Activated CD8-positive, alpha-beta memory T cell treated with anti-CD3 and anti-CD28 coated beads, Interleukin-2, amount 50 U/mL, for 48 hours (primary cell): ENCODE measurements at places on chromosomes 1 and 21.

DNA sequence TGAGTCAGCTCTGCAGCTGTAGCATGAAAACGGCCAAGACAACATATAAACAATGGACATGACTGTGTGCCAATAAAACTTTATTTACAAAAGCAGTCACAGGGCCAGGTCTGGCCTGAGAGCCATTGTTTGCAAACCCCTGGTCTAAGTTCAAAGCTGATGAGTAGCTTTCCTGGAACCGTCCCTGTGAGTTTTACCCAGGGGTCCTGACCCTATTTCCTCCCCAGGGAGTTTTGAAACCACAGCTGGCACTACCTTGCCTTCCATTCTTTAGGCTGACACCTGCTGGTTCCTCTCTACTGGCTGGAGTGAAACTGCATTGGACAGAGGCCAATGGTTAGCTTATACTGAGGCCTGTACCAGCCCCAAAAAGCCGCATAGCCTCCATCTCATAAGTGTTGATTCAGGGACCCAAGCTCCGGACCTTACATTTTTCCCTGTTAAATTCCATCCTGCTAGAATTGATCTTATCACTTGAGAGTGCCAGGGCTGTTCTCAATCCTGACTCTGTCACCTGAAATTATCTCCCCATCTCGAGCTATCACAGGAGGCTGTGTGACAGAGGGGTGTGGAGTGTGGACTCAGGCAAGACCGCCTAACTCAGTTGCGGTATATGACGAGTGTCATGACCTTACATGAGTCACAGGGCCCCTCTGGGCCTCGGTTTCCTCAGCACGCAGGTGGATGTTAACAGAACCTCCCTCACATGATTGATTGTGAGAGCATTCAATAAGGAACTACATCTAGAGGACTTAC lies 343.6 kb downstream of the NPHP4 start:
- peak; percentile 28 for DNase-seq

- no peak for DNase-seq
Observed at GRCh38 chr1:209106861-209107260, 476.7 kb upstream of the CAMK1G start.

GRCh38 chr1:182752077-182752988 lies 37.2 kb upstream of the NPL start:
- DNase-seq = no peak

GRCh38 chr1:236733653-236734052 lies 47.4 kb downstream of the ACTN2 start:
- no peak for DNase-seq

- DNase-seq = no peak
Observed at GRCh38 chr1:107926436-107927080, 38.4 kb downstream of the VAV3 start.

DNA sequence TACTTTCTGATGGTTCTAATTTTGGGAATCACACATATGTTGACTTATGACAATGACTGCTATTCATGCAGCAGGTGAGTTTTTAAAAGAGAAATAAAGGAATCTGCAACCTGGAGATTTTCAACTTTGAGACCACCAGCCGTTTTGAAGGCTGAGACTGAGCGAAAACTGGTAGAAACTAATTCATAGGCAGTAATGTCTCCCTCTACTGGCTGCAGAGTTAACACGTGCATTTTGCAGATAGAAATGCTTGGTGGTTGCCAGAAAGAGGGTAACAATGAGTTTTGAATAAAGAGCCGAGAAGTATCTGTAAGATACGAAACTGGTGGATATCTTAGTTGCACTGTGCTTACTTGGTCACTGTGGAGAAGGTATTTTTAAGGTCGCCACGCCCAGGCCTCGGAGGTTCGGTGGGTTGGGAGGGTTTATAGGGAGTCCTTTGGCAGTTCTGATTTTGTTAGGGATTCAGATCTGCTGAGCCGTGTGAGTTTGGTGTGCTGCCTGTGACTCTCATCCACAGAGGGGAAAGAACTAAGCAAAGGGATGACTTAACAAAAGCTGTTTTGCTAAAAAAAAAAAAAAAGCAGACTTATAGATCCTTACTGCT lies 83.0 kb downstream of the RYR2 start:
- DNase-seq = no peak

DNA sequence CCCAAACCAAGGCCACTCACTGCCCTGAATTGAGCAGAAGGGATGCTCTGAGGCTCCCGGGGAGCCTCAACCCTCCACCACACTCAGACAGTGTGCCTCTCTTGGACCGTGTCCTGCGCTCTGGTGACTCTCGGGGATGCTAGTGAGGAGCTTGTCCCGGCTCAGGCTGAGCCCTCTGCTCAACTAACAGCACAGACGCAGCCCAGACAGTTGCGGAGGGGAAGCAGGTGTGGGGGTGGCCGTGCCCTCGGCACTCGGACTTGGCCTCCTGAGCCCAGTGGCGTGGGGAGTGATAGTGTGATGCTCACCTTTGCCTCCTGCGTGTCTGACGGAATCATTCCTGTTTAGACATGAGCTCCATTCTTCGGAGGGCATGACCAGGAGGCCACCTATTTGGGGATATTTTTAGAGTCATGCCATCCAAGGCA lies 15.4 kb upstream of the SLC19A1 start:
- DNase-seq = no peak

DNA sequence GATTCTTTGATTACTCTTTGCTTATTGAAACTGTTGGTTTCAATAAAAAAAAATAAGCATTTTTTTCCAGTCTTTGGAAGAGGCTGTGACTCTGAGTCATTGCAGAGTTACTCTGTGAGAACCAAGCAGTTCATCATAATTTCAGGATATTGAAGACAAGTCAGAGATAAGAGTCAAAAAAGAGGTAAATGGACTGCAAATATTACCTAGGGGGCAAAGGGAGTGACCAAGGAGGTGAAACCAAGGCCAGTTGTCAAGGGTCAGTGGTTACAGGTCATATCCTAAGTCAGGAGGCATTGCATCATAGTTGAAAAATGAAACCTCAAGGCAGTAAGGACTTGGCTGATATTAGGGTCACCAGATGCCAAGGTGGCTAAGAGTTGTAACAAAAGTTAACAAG lies 597.1 kb upstream of the USP24 start:
- DNase-seq = no peak

DNA sequence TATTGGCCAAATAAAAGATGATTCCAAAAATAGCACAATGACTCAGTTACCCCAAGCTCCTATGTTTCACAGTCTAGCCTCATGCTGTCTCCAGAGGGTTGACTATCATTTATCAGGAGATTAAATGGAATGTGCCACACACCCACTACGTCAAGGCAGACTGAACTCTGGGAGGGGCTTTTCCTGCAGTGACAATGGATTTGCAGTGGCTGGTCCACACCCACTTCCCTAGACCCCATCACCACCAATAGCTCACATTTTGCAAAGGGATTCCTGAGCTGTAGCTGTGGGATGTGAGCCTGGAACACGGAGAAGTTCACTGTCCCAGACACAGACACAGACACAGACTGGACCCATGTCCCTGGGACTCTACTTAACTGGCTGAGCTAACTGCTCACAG lies 77.1 kb downstream of the HLCS start:
- DNase-seq = no peak

GRCh38 chr1:56200442-56200841 lies 378.9 kb downstream of the PLPP3 start:
- DNase-seq = no peak

DNA sequence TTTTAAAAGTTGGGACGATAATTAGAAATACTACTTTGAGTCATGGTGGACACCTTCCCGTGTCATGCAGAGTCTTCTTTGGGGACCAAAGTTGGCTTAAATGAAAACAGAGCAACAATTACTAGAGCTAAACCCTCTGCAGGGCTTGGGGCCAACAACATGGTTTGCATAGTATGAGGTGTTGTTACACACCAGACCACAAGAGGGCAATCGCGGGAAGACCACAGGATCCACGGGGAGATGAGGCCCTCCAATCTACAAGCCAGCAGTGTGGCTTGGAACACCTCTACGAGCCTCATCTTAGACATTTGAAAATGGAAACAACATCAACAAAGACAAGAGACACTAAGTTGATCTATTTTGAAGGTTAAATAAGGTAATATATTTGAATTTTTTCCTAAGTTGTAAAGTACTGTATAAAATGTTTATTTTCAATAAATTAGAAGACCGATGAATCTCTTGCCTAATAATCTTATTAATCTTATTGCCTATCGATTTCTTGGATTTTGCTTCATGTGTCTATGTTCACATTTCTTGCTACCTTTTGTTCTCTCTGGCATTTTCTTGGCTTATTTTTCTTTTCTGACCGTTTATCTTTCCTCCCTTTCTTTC lies 8.2 kb upstream of the SMCP start:
- DNase-seq = peak; percentile 74

DNA sequence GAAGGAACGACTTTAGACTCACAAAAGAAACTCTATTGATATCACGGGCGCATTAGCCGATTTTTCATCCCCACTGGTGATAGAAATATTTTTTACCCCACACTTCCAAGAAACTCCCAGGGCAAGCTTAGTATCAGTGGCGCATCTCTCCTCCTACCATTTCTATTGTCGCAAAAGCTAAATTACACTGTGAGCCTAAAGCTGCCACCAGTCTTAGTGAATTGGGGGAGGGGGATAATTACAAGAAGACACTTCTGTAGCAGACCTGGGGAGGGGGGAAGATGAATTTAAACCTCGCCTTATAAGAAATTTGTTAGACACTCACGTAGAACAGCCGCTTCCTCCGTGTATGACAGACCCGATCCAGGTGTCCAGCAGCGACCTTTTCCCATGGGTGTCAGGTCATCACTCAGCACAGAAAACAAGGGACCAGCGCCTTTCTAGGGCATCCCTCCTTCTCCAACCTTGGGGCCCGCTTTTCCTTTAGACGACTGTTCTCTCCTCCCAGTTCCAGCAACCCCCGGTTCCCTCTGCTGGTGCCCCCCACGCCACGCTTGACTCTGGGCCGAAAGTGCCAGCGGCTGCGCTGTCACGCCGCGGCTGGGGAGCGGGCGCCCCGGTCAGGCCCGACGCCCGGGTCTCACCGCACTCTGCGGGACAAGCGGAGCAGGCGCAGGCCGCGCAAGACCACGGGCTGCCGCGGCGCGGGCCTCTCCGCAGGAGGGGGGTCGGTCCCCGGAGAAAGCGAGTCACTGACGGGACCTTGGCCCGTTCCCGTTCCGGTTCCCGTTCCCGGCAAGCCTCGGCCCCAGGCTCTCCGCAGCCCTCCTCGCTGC lies 821 bp downstream of the PHC2 start:
- DNase-seq = peak; percentile 57

GRCh38 chr1:76669131-76669530 lies 198.1 kb upstream of the ST6GALNAC5 start:
- no peak for DNase-seq

- DNase-seq = no peak
Observed at GRCh38 chr1:174841747-174842146, 158.0 kb upstream of the CACYBP start.

DNA sequence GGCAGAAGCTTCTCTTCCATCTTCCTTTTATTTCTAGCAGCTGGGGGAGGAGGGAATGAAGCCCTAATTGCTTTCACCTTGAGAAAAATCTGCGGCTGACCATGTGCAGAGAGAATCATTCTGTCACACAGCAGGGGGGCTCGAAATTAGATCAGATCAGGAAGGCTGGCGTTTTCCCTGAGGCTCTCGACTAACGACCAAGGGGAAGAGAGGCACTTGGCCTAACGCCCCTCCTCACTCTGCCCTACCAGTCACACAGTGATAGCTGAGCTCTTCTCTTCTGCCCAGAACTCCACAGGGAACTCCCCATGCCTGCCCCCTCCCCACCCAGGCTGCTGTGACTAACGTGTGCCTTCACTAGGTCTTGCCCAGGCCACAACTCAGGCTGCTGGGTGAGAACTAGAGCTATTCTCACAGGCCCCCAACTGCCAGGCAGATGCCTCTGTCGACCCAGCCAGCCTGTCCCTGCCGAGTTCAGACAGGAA lies 26.5 kb upstream of the KHDRBS1 start:
- DNase-seq = no peak

DNA sequence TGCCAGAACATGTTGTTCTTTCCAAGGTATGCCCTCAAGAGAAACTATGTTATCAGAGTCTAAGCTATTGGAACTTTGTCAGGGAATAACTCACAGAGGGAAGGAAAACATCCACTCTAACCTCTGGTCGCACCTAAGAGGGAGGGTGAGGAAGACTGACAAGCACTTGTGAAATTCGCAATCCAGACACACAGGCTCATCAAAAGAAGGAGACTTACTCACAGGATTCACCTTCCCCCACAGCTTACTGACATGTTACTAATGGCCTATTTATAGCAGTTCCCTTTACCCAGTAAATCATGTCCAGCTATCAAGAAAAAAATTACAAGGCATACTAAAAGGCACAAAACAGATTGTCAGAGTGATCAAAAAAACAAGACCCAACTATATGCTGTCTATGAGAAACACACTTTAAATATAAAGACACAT lies 36.9 kb downstream of the WDR64 start:
- no peak for DNase-seq

DNA sequence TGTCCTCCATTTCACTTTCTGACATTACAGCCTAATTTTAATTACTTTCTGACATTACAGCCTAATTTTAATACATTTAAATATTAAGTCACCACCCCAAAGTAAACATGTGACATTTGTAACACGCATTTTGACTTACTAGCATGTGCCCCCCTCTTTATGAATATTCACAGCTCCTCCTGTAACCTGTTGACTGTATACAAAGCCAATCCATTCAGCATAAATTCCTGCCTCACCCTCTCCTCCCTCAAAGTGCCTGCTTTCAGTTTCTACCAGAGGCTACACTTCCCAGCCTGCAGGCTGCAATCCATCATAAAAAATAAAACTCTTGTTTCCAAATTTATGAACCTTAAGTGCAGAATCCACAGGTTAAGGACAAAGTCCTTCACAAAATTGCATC lies 39.5 kb downstream of the ANP32E start:
- no peak for DNase-seq
